ENCODE measurements at places on chromosomes 13 and 19.

DNA sequence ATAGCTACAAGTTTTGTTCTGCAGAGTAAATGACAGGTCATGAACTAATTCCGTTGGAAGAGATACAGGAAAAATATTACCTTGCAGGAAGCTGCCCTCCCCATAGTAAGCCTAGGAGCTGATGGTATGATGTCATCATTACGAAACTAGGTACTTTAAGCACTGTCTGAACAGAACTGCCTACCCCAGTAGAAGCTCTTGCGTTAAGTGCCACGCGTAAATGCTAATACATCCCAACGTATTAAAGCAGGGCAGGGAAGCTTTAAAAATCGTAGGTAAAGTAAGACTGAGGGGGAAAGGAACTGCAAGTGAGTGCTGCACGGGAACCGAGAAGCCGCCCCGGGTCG, 572 bp downstream of the UGGT2 start:
- DNase-seq = no peak

DNA sequence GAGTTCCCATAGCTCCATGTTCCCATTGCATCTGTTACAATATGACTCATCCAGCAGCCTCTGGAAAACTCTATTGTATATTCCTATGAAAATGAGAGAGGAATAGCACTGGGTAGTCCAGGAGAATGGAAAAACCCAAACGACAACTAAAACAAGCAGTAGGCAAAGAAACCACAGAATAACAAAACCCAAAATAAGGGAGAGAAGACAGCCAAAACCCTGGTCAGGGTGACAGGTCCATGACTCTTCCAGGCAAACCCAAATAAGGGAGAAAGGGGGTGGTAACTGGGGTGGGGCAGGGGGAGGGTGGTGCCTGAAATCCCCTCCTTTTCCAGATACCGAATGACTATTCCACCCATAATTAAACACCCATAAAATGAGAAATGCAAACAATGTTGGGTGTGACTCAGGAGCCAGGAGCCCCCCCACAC, 4.0 kb upstream of the ZNF8 start:
- no peak for DNase-seq

DNA sequence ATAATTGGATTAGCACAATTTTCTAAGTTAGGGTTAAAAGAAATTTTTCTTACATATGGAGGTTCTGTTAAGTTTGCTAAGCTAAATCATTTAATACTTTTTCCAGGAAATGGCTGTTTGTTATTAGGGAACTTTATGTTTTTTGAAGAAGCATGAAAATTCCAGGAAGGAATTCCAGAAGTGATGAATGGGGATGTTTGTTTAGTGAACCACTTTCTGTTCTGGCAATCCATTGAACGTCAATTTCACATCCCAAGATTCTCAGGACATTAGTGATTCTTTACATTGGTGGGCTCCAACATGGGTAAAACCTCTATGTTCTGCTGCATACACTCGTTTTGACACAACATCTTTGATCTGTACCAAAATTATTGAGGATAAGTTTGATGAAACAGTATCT, 534.4 kb downstream of the IRS2 start:
- DNase-seq = no peak

GRCh38 chr19:2782936-2783780, at the start of gene SGTA:
Gene SGTA, minus strand, starts transcription at chr19:2783273. Its CDS starts 14,205 bp downstream, at chr19:2769068.
- DNase-seq = peak; percentile 97

- no peak for DNase-seq
Measured at GRCh38 chr19:11399667-11400066, 15.6 kb upstream of the EPOR start.

DNA sequence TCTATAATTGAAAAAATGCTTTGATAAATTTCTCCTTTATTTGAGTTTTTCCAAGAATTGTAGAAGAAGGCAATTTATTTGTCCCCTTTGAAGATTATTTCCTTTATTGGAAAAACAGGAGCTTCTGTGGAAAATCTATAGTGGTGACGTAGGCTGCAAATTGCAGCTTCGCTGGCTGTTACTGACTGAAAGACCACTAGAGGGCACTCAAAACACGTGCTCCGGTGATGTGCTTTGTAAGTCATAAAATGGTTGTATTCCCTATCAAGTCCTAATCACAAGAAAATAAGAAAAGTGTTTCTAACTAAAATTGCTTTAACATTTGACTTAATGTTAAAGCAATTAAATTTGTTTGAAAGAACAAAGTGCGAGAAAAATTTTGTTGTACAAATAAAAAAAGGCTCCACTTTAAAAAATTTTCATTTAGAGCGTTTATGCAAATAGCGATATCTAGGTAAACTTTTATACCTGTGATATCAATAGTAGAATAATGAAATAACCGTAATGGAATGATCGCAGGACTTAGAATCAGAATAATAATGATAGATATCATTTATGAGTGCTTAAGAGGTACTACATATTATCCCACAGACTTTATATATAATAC, 638.2 kb upstream of the SPRY2 start:
- DNase-seq = no peak

DNA sequence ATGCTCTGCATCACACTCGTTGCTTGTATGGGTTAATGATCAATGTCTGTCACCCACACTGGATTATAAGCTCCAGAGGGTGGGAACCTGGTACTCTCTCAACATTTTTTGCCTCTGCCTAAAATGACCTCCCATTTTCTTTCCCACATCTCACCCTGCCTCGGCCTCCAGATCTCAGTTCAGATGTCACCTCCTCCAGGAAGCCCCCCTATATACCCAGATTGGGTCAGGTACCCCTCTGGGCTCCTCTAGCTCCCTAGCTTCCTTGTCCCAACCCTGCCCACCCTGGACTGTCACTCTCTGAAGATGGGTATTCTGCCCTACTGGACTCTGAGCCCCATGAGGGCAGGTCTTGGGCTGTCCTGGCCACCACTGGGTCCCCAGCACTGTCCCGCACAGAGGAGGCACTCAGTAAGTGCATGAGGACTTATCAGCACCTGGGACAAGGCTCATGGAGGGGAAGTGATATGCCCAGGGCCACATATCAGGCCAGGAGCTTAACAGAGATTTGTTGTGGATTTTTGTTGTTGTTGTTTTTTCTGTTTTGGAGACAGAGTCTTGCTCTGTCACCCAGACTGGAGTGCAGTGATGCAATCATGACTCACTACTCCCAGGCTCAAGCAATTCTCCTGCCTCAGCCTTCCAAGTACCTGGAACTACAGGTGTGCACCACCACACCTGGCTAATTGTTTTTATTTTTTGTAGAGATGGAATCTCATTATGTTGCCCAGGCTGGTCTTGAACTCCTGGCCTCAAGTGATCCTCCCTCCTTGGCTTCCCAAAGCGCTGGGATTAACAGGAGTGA, 23.8 kb downstream of the PRKD2 start:
- no peak for DNase-seq

DNA sequence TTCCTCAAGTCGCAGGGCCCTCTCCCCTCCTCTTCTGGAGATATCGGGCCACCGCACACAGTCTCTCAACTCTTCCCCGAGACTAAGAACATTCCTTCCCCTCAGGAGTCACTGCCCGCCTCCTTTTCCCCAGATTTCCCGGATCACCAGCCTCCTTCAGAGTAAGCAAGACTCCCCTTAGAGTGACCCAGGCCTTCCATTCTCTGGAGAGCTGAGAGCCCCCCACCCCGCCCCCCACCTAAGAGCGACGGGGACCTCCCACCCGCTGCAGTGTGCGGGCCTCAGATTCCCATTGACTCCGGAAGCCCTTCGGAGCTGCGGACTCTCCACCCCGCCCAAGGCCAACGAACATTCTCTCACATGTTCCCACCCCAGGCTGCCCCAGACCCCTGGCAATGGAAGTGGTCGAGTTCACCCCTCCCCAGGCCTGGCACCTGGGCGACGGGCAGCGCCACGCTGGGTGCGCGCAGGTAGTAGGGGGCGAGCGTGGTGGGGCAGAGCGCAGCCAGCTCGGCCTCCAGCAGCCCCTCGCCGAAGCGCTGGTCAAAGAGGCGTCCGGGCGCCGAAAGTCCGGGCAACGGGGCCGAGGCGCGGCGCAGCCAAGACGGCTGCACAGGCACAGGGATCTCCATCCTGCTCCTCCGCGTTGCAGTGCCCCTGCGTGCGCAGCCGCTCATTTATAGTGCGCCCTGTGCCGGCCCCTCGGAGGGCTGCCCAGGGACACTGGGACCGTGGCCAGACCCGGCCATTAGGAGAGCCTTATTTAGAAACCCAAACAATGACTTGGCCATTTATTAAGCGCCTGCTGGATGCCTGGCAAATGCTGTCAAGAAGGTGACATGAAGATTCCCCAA, at the start of gene HSPB6:
Gene HSPB6, minus strand, starts transcription at position 653 of the 854 bp plus-strand sequence. Its CDS starts 21 bp downstream, at position 632.
- no peak for DNase-seq

Measured in stimulated activated CD4-positive, alpha-beta T cell treated with anti-CD3 and anti-CD28 coated beads, Interleukin-15, amount 100 ng/mL, for 48 hours (primary cell).